ENCODE measurements at places on chromosomes 4 and X.
A peak's percentile ranks its signal among the peaks of the same experiment; 100 is the strongest.

DNA sequence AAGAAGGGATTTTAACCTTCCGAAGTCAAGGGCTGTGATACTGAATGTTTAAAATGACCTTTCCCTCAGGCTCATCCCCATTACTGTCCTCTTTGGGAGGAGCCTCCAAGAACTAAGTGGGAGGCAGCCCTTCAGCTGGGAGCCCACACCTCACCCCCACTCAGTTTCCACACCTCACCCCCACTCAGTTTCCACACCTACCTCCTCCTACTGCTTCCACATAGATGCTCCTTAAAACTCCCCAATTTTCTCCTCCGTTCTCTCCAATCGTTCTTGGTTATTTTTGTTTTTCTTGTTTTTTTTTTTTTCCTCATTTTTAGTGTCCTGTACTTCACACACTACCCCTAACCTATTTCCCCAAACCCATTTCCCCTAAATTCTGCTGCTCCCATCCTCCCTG is 31.6 kb upstream of the ANXA3 start:
- DNase-seq: no peak

DNA sequence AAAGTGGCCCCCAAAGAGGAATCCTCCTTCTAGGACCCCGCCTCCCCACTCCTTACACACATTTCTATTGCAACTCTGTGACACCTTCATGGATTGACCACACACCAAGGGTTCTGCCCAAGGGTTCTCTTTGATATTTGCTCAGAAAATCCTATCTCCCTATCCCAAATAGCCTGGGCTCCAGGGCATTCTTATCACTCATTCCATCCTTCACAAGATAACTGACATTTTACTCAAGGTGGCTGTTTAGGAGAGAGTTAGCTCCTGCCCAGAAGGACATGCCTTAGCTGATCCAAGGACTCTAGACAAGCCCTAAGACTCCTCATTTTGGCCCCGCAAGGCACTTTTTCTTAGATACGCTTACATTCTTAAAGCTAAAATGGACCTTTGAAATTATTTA is 47.4 kb downstream of the ATXN3L start:
- no peak for DNase-seq

GRCh38 chrX:110450050-110450449 is 91.4 kb downstream of the RTL9 start:
- DNase-seq: peak; percentile 77

- DNase-seq: no peak
These were observed 14.2 kb downstream of the VEGFC start for GRCh38 chr4:176778491-176778890.

GRCh38 chrX:10254739-10255138 is 98.0 kb downstream of the CLCN4 start:
- DNase-seq: no peak

All from right hindlimb (tissue), 1 donor.